ENCODE measurements at places on chromosomes 2 and 18.

- DNase-seq = no peak
These were observed 119.4 kb downstream of the GREB1L start for GRCh38 chr18:21361307-21361880.

DNA sequence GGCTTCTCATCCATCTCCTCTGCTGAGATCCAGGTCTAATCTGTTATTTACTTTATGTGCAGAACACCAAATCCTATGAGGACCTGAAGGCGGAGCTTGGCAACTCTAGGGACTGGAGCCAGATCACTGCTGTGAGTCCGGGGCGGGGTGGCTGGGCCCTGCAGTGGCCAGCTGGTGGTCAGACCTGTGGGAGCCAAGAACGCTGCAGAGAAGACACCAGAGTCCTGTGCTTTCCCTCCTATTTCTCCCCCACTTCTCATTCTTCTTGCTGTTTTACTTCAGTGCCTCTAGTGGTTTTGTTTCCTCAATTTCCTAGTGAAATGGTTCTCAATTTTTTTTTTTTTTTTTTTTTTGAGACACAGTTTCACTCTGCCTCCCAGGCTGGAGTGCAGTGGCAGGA is 19.7 kb downstream of the VIL1 start:
- no peak for DNase-seq

- no peak for DNase-seq
These were observed 221.0 kb upstream of the OSR1 start for GRCh38 chr2:19579461-19579860.

DNA sequence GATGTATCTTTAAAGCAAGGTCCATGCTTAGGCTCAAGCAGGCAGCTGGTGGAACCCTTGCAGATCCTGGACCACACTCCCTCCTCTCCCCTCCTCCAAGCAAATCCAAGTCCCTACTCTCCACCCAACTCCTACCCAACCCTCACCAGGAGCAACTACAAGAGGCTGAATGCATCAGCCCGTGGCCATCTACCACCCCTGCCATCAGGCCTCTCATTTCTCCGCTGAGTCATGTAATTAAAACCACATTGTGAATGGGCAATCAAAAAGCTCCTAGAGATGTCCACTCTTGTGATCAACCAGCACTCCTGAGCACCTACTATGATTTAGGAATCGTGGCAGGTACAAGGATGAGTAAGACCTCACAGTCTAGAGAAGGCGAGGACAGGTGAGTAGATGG is 142.2 kb upstream of the CAPN13 start:
- DNase-seq = no peak

GRCh38 chr2:142100139-142100873 is 30.5 kb downstream of the LRP1B start:
- DNase-seq = no peak

DNA sequence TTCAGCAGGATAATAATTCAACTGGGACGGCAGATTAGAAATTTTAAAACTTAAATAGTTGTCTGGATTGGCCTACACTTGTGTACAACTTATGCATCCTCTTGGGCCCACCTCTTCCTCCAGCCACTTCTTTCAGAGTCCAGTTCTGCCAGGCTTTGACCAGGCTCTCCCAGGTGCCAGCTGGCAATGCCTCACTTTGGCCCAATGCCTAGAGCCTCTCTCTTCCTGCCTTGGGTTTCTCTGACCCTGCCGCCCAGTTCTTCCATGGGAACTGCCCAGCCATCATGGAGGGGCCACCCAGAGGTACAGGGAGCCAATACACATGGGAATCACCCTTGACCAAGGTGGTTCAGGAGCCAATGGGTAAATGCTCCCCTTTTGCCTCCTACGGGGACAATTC is 135.5 kb downstream of the IRS1 start:
- DNase-seq = peak; percentile 61

- no peak for DNase-seq
These were observed 280.7 kb downstream of the LPIN1 start for GRCh38 chr2:12027136-12027535.

DNA sequence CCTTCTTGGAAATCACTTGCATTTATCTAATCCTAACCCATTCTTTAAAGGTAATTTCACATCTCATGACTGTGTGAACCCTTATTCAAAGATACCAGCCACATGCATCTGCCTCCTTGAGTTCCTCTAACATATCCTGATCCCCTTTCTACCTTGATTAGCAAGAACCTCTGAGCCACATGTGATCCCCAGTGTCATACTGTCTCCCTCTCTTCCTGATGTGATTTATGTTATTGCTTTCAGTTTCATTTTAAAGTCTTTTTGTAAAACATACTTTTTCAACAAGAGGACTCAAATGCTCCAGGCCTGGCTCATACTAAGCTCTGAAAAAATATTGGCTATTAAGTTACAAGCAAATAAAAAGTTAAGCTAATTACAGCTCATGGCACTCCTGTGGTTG is 470.1 kb downstream of the DLGAP1 start:
- DNase-seq = no peak

GRCh38 chr2:238774071-238774470 is 73.8 kb upstream of the TWIST2 start:
- no peak for DNase-seq

- no peak for DNase-seq
These were observed 28.0 kb downstream of the SULT1C2 start for GRCh38 chr2:108316461-108317258.

- no peak for DNase-seq
These were observed 147.2 kb downstream of the MGAT5 start for GRCh38 chr2:134401081-134401497.

GRCh38 chr18:46480226-46480625 is 176.8 kb downstream of the LOXHD1 start:
- no peak for DNase-seq

GRCh38 chr2:191713837-191714236 is 35.9 kb downstream of the NABP1 start:
- DNase-seq = no peak

DNA sequence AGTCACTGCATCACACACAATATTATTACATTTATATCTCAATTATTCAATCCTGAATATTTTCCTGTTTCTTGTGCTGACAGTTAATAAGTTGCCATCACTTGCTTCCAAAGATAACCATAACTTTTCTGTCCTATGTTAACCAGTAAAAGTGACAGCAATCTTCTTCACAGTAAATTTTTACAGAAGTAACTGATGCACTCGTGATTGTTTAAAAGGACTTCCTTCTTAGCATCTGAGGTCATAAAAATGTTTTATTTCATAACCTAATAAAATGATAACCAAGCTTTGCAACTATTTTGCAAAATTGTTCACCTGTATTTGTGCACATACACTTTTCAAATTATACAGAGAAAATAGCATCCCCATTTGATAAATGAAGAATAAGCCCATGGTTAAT is 20.6 kb upstream of the ANKRD62 start:
- no peak for DNase-seq

DNA sequence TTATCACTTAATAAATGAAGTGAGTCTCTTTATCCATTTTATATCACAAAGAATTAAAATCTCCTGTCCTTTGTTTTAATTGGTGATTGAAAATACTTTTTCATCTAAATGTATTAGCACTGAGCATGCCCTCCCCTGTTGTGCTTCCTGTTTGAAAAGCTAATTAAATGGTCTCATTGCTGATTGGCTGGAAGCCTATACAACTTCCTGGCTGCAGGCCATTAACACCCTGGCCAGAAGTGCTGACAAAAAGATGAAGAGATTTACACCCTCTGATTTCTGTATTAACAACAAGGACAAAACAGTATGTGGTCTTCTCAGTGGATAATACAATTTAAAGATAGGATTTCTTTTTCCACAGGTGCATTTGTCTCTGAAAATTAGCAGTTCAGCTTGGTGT is 548.0 kb downstream of the DCC start:
- no peak for DNase-seq

DNA sequence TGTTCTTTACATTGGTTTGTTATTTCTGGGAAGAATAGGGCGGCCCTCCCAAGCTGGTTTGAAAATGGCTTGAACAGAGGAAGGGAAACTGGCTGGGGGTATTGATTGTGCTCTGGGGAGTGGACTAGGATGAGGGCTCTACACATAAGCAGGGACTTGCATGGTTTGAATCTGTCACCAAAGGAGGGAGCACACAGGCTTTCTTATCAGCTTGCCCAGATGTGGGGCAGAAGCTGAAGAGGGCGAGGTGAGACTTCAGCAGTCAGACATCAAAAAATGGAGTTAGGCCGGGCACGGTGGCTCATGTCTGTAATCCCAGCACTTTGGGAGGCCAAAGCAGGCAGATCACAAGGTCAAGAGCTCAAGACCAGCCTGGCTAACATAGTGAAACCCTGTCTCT is 7.2 kb upstream of the RAB12 start:
- DNase-seq = no peak

- DNase-seq = no peak
These were observed 230.4 kb downstream of the SP3 start for GRCh38 chr2:173734797-173735196.

DNA sequence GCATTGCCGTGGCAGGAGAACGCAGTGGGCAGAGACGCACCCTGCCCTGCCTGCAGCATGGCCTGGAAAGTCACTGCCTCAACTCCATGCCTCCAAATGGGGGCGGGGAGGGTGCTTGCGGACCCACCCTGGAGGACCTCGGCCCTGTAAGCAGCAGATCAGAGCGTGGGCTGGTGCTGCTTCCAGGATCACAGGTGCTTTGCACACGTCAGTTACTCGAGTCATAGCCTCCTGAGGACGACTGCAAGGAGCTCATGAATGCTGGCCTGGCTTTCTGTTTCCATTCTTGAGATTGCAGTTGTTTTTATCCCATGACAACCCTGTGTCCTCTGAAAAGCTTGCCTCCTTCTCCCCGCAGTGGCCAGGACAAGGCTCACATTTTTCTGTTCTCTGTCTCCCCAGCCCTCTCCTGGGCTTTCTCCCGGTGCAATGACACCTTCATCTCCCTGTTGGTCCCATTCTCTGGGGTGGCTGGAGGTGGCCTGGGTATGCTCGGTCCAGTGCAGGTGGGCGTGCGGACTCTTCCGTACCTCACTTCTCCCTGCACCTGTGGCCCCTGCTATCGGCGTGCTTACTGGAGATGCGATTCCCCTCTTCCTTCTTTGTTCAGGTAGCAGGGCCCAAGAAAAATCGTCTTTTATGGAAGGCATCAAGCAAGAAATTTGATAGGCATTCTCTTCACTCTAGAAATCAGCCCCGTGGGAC is 208.0 kb downstream of the GBX2 start:
- no peak for DNase-seq

- DNase-seq = no peak
These were observed 173.3 kb upstream of the TNP1 start for GRCh38 chr2:217033186-217033585.

- no peak for DNase-seq
These were observed 49.6 kb downstream of the OSBPL6 start for GRCh38 chr2:178243961-178244360.

DNA sequence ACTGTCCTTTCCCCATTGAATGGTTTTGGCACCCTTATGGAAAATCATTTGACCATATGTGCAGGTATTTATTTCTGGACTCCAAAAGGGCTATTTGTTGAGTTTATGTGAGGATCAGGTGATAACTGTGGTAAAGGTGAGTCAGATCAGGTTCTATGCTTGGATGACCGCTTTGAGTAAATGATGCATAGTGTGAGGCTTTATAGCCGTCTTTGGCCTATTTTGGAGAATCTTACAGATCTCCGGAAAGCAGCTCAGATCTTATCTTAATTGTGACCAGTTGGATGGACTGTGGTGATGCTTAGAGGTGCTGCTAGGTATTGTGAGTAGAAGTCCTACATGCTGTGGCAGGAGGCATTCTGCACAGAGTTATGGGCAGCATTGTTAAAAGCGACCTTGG is 126.2 kb downstream of the METTL8 start:
- no peak for DNase-seq

DNA sequence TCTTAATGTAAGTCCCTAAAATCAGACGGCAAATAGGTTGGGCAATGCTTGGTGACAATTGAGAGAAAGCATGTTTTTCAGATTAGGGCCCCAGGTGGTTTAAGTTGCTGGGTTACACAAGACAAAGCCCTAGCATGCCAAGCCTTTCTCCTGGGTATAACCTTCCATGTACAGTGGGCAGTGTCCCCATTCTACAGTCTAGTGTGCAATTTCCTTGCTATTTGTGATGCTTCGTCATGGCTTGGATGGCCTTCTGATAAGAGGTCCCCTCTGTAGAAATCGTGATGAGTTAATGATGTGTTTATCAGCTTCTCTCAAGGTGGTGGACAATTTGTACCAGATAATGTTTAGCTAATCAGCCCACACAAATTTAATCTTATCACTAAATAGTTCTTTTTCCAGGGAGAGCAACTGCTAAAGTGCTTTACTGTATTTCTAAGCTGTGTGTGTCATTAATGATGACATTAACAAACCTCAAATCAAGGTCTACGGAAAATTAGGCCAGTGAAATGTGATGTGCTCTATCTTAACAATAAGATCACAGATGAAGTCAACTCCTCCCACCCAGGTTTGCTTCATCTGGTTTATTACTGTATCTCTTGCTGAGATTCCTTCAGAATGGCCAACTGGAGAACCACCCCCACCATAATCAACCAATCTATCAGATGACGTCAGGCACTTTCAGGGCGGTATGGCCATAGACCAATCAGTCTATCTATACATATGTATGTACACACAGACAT is 61.7 kb downstream of the PLB1 start:
- no peak for DNase-seq

GRCh38 chr2:189629531-189630453 is 31.5 kb upstream of the ASNSD1 start:
- no peak for DNase-seq

GRCh38 chr18:57544936-57545660 is 41.4 kb downstream of the FECH start:
- no peak for DNase-seq

DNA sequence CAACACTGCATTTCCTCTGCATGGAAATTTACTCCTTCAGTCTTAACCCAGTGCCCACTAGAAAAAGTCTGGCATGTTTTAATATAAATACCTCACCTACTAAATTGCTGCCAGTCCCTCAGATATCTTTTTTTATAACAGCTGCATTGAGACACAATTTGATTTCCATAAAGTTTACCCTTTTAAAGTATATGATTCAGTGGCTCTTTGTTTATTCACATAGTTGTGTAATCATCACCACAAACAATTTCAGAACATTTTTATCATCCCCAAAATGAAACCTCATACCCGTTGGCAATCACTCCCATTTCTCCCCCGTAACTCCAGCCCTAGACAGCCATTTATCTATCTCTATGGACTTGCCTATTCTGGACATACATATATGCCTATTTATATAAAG is 17.0 kb upstream of the FRZB start:
- DNase-seq = no peak

DNA sequence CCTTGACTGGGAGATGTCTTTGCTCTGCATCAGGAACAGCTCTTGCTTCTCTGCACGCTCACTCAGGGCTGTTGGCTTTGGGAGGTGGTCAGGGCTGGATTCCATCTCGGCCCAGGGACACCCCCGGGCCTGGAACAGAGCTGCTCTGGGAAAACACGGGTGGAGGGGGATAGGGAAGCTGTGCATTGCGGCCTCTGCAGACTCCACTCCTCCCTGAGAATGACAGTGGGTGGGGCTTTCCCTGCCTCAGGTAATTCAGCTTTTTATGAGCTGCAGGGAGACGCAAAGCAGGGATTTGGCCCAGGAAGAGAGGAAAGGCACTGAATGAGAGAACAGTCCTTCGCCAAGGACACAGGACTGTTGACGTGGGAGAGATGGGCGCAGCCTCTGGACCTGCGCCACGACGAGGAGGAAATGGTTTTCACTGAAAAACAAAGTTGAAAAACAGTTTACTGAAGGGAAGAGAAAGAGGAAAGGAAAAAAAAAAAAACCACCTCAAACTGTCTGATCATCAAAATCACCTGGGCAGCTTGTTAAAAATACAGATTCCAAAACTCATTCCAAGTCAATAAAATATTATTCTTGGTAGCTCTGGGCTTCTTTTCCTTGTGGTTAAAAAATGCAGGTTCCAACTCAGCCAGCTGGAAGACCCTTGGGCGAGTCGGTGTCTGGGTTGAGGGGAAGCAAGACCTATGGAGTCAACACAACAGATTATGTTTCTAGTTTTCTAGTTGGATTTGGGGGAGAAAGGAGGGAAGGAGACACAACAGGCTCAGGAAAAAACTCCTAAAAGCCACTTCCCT is 194.0 kb downstream of the ZFP36L2 start:
- DNase-seq = no peak

Data from breast epithelium (tissue), 4 donors.